Small intestine (tissue), 16 donors: ENCODE measurements at places on chromosomes 3 and 15.
A peak's percentile ranks its signal among the peaks of the same experiment; 100 is the strongest.

GRCh38 chr3:39158148-39158715, 4.8 kb upstream of the CSRNP1 start:
- peak; percentile 16 for DNase-seq

- DNase-seq, result no peak
These were observed 35.9 kb upstream of the GOLGA6L9 start for GRCh38 chr15:82393671-82394070.

GRCh38 chr15:96285729-96286254, 44.7 kb upstream of the NR2F2 start:
- DNase-seq, result no peak

- no peak for DNase-seq
These were observed 3.3 kb downstream of the CRYGS start for GRCh38 chr3:186540835-186541226.

DNA sequence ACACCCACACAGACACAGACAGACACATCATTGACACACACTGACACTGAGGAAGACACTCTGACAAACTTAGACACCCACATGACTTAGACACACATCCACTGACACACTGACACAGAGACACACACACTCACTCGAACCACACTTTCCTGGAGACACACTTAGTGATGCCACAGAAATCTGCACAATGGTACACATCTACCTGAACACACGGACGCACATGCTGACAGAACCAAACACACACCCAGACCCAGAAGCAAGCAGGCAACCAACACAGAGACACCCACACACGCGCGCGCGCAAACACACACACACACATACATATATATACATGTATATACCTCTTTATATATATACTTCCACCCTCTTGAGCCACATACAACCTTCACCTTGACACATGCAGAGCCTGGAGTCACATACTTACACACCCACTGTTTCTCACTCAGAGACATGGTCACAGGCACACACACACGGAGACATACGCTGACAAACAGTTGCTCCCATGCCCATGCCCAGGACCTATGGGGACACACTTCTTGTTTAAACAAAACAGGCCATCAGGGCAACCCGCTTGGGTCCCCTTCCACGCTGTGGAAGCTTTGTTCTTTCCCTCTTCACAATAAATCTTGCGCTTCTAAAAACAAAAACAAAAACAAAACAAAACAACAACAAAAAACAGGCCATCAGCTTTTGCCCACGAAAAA, 913 bp upstream of the SCN5A start:
- peak; percentile 18 for DNase-seq

- DNase-seq, result no peak
These were observed 12.1 kb downstream of the GATA2 start for GRCh38 chr3:128480717-128481437.

DNA sequence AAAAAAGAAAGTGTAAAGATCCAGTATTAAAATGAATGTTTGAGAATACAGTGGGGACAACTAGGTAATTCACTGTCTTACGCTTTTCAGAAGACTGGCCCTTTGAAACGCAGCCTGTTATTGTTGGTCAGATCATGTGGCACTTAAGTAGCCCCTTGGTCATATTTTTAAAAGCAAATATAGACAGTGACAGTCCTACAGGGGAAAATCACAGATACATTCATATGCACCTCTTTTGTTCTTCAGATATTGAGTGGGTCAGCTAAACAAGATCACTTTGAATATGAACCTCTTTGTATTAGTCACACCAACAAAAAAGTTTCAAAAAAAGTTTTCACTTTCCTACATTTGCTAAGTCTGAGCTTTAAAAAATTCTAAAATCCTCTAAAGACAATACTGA, 36.0 kb downstream of the TIGIT start:
- DNase-seq, result no peak

- DNase-seq, result no peak
These were observed 27.6 kb upstream of the VILL start for GRCh38 chr3:37963016-37963415.

DNA sequence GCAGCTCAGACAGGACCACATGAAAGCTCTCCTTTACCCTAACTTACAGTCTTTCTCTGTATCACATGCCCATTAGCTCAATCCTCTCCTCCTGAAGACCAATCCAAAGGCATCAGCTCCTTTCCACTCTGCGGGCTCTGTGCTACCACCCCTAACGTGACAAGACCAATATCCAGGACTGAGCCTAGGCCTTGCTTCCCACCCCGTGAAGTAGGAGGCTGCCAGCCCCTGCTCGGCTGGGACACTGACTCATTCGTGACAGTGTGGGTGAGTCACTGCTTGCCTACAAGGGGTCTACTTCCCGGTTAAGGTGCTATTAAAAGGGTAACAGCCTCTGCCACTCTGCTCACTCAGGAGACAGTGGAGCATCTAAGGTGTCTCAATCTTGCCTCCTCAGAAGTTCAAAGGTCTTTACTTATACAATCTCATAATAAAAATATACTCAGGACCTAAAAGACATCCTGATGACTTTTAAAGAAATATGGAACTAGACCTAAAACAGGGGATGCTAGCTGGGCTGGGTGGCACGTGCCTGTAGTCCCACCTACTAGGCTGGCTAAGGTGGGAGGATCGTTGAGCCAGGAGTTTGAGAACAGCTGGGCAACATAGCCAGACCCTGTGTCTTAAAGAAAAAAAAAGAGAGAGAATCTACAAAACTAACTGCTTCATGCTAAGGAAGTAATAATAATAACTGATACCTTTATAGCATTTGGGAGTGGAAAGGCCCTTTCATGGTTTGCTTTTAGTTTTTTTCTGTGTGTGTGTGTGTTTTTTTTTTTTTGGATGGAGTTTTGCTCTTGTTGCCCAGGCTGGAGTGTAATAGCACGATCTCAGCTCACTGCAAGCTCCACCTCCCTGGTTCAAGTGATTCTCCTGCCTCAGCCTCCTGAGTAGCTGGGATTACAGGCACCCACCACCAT, 55.0 kb downstream of the TMEM44 start:
- peak; percentile 54 for DNase-seq

- DNase-seq, result no peak
These were observed 377.4 kb upstream of the RGMA start for GRCh38 chr15:93466380-93466779.

- no peak for DNase-seq
These were observed 106.3 kb downstream of the CADPS start for GRCh38 chr3:62768896-62769295.

- no peak for DNase-seq
These were observed 58.2 kb upstream of the DUT start for GRCh38 chr15:48273049-48273448.

GRCh38 chr3:63500196-63500595, 152.3 kb upstream of the SNTN start:
- DNase-seq, result peak; percentile 84

DNA sequence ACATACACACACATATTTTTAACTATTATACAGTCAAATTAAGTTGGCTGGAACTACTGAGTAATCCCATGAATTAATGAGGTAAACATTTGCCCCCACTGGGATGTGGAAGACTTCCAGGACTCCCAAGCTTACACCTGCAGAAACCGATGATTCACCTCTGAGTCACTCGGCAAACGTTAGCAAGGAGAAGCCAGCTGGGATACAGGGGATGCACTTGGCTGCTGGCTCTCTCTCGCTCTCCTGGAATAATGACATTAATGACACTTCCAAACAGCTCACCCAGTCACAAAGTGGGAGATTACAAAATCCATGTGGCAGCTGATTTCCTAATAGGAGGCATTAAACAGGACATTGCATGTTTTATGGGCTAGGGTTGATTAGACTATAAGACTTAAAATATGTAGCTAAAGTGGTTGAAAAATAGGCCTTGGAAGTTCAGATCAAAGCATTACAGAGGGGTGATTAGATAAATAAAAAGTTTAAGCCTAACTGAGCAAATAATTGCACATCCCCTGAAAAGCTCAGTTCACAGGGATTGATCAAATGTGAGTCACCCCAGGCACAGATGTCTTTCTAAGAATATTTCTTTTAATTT, 500.9 kb downstream of the SOX2 start:
- peak; percentile 73 for DNase-seq

DNA sequence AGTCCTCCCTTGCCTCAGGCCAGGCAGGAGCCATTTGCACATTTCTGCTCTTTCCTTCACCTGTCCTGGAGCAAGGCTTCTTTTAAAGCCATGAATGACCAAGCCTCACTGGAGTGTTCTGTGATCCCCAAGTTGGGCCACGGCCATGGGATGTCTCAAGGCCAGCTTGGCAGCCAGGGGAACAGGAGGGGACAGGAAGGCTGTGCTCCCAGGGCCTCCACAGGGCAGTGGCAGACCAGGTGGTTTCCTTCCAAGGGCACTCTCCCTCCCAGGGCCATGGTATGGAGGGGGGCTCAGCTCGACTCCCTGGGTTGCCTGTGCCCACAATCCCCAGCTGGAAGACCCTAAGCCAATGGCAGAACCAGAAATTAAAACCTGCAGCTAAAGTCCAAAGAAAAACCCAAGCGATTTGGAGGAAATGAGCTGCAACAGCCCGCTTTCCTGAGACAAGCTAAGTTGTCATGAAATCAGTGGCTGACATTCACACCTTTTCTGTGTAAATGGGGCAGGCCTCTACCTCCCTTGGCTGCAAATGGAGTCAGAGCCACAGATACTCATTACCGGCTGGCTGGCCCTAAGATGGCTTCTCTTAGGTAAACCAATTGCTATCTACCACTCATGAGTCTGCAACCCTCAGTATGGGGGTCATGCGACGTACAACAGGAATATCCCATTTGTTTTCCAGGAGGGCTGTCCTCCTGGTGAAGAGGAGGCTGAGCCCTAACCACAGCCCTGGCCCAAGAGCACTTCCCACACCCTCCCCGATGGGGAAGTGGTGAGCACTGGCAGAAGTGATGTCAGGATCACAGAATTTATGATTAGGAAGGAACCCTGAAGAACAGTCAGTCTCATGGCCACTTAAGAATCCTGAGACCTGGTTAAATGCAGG, 83.3 kb downstream of the SNRK start:
- no peak for DNase-seq

- no peak for DNase-seq
These were observed 29.1 kb upstream of the LYZL4 start for GRCh38 chr3:42439261-42440115.

GRCh38 chr3:196238612-196239560, 22.6 kb downstream of the SLC51A start:
- DNase-seq, result no peak

DNA sequence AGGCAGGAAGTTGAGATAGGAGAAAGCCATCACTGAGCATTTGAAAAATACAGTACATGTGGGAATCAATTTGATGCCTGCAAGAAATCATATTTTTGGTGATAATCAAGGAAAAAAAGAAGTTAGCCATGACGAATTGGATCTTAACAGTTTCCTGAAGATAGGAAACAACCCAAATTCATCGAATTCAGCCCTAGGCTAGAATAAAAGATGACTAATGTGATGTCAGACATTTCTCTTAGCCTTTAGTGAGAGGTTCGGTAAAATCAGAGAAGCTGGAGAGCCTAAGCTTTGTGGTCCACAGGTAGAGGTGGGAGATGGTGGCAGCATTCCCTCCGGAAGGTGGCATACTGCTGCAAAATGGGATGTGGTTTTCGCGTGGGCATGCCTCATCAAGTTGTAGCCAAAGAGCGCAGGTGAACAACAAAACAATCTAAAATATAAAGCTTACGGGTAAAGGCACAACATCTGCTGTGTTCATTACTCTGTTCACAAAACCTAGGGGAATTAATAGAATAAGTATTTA, 144.1 kb upstream of the ALCAM start:
- DNase-seq, result no peak

GRCh38 chr15:79474252-79474651, 42.1 kb downstream of the MINAR1 start:
- no peak for DNase-seq

DNA sequence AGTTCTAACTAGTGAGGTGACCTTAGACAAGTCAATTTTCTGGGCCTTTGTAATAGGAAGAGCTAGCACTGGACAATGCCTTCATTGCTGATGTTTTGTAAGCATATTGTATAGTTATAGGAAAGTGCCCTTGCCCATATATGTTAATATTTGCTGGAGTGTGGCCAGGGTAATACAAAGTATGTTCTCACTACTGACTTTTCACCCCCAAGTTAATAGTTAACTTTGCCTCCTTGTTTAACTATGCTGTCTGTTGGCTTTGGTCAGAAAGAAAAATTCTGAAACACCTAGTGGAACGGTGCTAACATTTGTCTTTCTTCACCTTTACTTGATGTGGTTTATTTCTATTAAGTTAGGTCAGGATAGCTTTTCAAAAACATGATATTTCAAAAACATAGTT, 287.4 kb upstream of the CTNNB1 start:
- DNase-seq, result peak; percentile 88

DNA sequence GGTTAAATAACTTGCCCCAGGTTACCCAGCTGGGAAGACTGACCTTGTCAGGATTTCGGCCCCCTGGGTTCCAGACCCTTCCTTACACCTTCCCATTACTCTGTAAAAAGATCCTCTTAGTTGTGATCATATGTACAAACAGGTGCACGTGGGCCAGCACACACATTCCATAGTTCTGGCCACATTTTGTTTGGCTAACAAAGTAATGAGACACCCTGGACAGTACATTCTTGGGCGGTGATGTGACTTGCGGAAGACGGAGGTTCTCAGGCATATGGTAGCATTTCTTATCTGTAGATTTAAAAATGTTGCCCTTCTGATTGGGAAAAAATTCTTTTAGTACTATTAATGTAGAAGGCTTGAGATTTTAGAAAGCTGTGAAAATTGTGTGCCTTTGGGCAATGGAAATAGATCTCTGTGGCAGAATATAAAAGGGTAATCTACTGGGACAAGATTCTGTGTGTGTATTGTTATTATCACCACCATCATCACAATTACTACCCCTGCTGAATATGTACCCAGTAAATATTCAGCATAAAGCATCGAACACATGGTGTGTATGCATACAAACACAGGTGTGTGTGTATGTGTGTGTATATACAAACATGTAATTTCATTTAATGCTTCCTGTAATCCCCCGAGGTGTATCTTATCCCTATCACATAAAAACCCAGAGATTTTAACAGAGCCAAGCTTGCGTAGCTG, 205.4 kb upstream of the UBE2E1 start:
- DNase-seq, result no peak

DNA sequence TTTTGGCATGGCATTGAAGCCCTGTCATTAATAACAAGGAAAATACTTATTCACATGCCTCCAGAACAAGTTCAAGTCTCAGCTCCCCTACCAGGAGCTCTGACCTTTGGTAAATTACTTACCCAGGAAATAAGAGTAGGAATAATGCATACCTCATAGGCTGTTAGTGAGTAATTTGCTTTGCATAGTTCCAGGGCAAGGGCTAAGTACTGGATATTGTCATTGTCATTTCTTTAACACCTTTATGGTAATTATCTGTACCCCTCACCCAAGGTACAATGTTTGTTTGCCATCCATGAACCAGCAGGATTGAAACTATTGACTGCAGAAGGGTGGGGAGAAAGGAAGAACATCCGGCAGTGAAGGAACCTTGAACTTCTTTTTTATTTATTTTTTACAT, 148.5 kb downstream of the SOX2 start:
- DNase-seq, result no peak

DNA sequence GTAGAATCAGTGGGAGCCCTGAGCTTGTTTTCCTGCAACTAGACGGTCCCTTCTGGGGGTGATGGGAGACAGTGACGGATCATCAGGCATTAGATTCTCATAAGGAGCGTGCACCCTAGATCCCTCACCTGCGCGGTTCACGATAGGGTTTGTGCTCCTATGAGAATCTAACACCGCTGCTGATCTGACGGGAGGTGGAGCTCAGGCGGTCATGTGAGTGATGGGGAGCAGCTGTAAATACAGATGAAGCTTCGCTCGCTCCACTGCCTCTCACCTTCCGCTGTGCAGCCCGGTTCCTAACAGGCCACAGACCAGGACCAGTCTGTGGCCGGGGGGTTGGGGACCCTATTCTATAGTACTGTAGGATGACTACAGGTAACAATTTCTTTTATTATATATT, 154.7 kb downstream of the CHSY1 start:
- no peak for DNase-seq
